ENCODE measurements at places on chromosomes 7 and 10.

DNA sequence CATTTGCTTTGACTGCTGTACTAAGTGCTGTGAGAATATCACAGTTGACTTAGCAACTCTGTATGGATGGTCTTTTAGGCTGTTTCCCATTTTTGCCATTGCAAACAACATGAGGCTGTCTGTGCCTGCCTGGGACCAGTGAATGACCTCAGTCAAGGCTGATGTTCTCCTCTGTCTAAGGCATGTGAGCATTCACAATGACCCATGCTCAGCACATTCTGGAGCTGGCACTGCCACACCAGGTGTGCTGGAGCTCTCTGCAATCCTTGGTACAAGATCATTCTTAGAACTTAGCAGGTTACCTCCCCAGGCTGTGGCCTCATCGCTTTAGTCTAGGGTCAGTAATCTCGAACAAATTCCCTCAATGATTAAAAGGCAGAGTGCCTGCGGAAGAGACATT, 61.9 kb downstream of the SH3PXD2A start:
- no peak for DNase-seq

DNA sequence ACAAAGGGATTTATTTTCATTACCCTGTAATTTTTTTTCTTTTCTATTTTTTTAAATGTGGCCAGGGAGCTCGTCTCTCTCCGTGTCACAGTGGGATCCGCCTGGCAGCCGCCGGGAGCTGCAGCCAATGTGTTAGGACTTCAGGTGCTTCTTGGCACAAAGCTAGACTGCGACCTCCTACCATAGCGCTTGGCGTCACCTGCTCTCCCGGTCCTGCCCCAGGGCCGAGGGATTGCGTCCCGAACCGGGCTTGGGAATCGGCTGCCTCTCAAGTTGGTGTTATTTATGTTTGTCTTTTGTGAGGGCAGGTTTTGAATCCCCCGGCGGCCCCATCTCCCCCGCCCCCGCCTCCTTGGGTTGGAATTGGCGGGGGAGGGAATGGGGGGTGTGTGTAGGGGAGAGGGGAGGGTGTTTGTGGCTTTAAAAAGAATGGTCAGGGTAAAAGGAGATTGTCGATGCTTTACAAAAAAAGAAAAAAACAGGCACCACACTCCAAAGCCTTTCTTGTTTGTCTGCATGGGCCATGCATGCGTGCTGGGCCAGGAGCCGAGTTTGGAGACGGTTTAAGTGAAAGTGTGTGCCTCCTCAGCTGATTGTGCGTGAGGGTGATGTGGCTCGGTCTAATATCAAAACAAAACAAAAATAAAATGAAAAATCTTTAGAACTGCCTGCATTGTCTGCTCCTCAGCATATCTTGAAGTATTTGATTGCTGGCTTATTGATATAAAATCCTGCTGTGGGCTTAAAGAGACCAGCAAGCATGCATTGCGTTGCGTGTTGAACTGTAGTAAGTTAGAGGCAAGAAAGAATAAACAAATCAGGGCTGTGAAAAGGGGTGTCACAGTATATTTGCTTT, 1.2 kb downstream of the PPP1R9A start:
- no peak for DNase-seq

- DNase-seq = no peak
Measured at GRCh38 chr7:106282852-106283251, 1.9 kb downstream of the NAMPT start.

GRCh38 chr7:1901431-1902210, 231.5 kb downstream of the ELFN1 start:
- DNase-seq = no peak

Measured in activated T-cell treated with anti-CD3 and anti-CD28 coated beads for 4 hours (primary cell).